ENCODE measurements at places on chromosomes 3 and 15.

DNA sequence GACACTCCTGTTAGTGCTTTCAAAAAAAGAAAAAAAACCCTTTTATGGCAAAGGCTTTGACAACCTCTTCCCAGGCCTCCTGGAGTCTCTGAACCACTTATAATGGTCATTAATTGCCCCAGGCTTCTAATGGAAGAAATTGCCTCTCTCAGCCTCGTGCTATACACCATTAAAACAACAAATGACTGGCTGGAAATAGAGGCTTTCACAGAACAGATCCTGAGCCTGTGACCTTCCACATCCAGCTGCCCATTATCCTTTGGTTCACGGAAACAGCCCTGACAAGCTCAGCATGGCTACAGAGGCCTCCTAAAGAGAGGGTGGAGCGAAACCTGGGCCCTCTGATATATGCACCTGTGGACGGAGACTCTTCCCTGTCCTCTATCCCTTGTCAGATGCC lies 26.8 kb upstream of the MKRN3 start:
- no peak for DNase-seq
- no peak overlapping the region for H3K4me3 ChIP-seq
- no peaks in the 10 kb centered on the region for H3K36me3 ChIP-seq
- H3K4me1 ChIP-seq, result peaks cover 2% of the 10 kb centered on the region

DNA sequence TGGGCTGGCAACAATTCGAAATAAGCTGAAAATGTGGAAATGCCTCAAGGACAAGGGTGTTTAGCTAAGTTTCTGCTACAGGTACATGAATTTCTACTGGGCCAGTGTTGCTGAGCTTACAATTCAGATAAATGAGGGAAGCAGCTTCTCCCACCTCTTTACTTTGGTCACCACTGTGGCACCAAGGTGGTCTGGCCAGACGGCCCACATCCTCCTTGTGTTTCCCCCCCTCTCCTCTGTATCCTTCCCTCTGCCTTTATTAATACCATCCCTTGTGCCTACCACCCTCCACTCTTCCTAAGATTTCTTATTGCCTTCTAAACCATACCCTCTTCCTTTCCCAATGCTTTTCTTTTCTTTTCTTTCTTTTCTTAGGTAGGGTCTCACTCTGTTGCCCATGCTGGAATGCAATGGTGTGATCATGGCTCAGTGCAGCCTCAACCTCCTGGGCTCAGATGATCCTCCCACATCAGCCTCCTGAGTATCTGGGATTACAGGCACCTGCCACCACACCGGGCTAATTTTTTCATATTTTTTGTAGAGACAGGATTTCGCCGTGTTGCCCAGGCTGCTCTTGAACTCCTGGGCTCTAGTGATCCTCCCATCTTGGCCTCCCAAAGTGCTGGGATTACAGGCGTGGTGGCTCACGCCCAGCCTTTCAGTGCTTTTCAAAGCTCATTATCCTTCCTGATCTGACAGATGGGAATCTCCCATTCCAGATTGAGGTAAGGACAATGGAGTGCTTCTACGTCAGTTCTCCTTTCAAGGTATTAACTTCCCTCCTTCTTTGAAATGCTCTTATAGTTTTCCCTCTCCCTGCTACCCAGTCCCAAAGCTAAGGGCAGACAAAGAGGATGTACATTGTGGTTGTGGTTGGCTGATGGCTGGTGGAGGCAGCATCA lies 14.8 kb downstream of the ANXA2 start:
- H3K4me1 ChIP-seq, result peaks cover 9% of the 10 kb centered on the region
- peak overlapping the region; percentile 56 for H3K27ac ChIP-seq
- no peak for DNase-seq
- no peaks in the 10 kb centered on the region for H3K27me3 ChIP-seq

GRCh38 chr3:29896856-29897255 lies 616.0 kb downstream of the RBMS3 start:
- no peak overlapping the region for H3K4me3 ChIP-seq
- no peaks in the 10 kb centered on the region for H3K4me1 ChIP-seq
- DNase-seq, result no peak
- no peaks in the 10 kb centered on the region for H3K36me3 ChIP-seq
- no peaks in the 10 kb centered on the region for H3K27me3 ChIP-seq

- DNase-seq, result no peak
- H3K27ac ChIP-seq, result no peak overlapping the region
- H3K36me3 ChIP-seq, result peaks cover 21% of the 10 kb centered on the region
- no peaks in the 10 kb centered on the region for H3K4me1 ChIP-seq
- no peak overlapping the region for H3K4me3 ChIP-seq
These were observed 8.8 kb upstream of the C15orf61 start for GRCh38 chr15:67512140-67512539.

DNA sequence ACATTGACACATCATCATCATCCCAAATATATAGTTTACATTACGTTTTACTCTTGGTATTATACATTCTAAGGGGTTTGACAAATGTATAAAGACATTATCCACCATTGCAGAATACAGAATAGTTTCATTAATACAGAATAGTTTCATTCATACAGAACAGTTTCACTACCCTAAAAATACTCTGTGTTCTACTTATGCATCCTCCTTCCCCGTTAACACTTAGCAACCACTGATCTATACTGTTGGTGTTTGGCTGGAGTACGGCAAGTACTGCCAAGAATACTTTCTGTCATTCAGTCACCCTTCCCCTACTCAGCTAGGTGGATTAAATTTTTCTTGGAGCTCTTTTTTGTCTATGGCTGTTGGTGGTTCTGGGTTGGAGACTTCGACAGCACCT lies 33.4 kb downstream of the LEKR1 start:
- H3K4me1 ChIP-seq, result peaks cover 6% of the 10 kb centered on the region
- H3K27ac ChIP-seq, result no peak overlapping the region
- no peaks in the 10 kb centered on the region for H3K27me3 ChIP-seq

DNA sequence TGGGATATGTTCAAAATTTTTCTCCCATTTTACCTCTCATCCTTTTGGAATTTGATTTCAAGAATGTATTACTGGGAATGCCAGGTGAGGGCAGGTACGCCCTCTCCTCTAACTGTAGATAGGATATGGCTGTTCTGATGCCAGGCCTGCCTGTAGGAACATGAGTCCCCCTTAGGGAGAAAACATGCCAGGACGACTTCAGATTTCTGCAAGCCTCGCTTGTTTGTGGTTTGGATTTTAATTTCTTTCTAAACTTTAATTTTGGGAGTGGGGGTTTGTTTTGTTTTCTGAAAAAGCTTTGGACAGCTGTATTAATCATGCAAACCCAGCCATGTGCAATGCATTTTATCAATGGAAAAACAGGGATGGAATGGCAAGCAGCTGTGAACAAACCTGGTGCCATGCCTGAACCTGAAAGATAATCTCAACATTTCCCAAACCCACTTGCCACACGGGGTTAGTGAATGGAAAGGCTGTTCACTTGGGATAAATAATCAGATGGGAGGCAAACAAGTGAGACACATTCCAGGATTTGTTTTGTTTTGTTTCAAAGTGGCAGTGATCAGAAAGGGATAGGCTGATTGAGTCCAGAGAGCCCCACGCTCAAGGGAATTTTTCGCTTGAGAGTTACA lies 207.6 kb downstream of the GAP43 start:
- no peak overlapping the region for H3K4me3 ChIP-seq
- H3K4me1 ChIP-seq, result no peaks in the 10 kb centered on the region
- no peak for DNase-seq
- H3K36me3 ChIP-seq, result no peaks in the 10 kb centered on the region
- H3K27ac ChIP-seq, result no peak overlapping the region
- H3K27me3 ChIP-seq, result peaks cover 4% of the 10 kb centered on the region

- no peaks in the 10 kb centered on the region for H3K36me3 ChIP-seq
- H3K27me3 ChIP-seq, result peaks cover 5% of the 10 kb centered on the region
- no peak overlapping the region for H3K4me3 ChIP-seq
- H3K4me1 ChIP-seq, result no peaks in the 10 kb centered on the region
These were observed 77.1 kb downstream of the TRIM42 start for GRCh38 chr3:140754936-140755335.

- no peaks in the 10 kb centered on the region for H3K4me1 ChIP-seq
- H3K36me3 ChIP-seq, result no peaks in the 10 kb centered on the region
- no peak overlapping the region for H3K27ac ChIP-seq
- no peak for DNase-seq
These were observed 33.8 kb downstream of the DRD3 start for GRCh38 chr3:114144909-114145688.

- H3K27me3 ChIP-seq, result peaks cover 10% of the 10 kb centered on the region
- peaks cover 3% of the 10 kb centered on the region for H3K4me1 ChIP-seq
- H3K27ac ChIP-seq, result no peak within 1 kb of the TSS
- DNase-seq, result no peak
- H3K36me3 ChIP-seq, result peaks cover 2% of the 10 kb centered on the region
- H3K4me3 ChIP-seq, result no peak within 1 kb of the TSS
These were observed at the start of gene PTX3 for GRCh38 chr3:157436583-157437291. Gene PTX3, plus strand, starts transcription at chr3:157436850. Its CDS starts 84 bp downstream, at chr3:157436934.
